ENCODE measurements at places on chromosomes 7 and 10.

DNA sequence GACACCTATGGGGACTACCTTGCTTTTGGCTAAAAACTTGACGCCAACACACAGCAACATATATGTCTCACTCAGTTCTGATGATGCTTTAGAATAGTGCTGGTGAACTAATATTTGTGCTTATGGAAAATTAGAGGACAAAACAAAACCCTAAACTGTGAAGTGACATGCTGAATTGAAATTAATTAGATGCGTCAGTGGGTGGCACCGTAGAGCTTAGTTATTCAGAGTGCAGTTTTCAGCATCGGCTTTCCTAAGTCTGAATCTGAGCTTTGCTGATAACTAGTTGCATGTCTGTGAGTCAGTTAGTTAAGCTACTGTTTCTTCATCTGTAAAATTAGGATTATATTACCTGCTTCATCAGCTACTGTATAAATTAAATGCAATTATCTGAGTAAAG is 245.0 kb upstream of the SORCS1 start:
- no peak for DNase-seq

GRCh38 chr10:92880233-92880861 is 32.0 kb downstream of the EXOC6 start:
- DNase-seq: no peak

DNA sequence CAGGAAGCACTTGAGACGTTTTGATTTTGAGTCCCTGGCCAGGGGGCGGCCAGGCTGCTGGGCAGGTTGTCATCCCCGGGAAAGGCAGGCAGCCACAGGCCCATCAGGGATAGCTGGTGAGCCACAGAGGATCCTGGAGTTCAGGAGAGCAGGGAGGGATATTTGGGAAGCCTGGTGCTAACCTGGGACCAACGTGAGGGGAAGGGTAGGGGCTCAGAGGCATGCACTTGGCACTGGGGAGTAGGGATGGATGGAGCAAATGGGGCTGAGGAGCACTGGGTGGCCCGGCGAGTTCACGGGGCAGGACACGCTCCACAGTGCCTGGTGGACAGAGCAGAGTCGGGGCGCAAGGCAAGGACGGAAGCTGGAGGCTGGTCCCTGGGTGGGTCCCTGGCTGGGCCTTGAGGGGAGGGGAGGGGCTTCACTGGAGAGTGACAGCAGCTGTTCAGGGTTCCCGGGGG is 30.2 kb downstream of the LRRC27 start:
- DNase-seq: no peak

DNA sequence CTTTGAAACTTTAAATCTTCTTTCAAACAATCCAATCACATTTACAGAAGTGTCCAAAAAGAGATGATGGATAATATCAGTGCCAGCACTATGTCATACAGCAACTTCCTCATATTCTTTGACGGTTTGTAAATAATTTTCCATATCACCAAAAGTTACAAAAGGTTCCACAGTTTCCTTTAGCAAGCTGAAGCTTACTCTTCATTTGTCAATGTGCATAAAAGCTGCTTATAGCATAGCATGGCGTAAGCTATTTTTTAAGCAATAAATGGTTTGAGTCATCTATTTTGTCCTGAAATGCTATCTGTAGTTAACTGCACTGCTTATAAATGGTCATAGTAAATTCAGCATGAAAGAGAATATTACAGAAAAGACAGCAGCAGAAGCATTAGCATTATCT is 95.1 kb downstream of the ETV1 start:
- no peak for DNase-seq
